GM03348 (cell line): ENCODE measurements at places on chromosomes 11 and 22.

DNA sequence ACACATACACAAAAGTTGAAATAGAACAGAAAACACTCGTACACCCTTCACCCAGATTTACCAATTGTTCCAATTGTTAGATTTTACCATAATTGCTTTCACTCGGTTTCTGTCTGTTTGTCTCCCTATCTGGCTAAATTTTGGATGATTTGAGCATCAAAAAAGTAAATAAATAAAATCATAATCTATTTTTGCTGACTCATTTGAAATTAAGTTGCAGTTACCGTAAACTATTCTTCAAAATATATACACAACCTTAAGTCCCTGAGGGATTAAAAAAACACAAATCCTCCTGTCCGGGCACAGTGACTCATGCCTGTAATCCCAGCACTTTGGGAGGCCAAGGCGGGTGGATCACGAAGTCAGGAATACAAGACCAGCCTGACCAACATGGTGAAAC lies 81.3 kb upstream of the SYT9 start:
- DNase-seq, result no peak

GRCh38 chr11:66976925-66977324 lies 1.8 kb downstream of the C11orf86 start:
- DNase-seq, result no peak

GRCh38 chr11:83257761-83258168 lies 28.4 kb downstream of the CCDC90B start:
- DNase-seq, result peak; percentile 59

GRCh38 chr11:9748361-9748970 lies 84.6 kb downstream of the SWAP70 start:
- DNase-seq, result peak; percentile 84

DNA sequence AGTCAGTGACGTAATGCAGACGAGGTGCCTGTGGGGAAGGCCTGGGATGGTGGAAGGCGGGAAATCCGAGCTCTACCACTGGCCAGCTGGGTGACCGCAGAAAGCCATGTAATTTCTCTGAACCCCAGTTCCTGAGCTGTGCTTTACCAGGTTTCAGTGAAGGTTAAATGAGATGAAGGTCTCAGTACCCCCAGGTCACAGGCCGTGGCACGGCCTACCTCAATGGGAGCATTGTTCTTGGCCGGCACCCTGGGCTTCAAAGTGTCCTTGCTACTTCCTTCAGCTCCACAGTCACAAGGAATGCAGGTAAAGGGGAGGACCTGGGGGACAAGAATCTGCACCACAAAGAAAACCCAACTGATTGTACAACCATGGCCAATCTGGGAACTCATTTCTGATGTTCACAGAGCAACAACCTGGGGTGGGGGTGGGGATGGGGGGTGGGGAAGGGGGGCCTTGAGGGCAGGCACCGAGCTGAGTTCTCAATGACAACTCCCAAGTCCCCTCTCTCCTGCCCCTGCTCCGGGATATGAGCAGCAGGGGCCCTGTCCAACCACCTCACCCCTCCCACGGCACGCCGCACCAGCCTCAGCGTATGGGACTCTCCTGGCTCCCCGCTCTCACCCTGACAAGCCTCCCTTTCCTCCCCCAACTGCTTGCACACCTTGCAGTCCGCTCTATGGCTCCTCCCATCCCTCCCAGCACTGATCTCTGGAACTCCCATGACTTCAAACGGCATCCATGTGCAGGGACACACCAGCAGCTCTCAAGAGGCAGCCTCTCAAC lies 59.1 kb upstream of the ARFGAP3 start:
- DNase-seq, result no peak

DNA sequence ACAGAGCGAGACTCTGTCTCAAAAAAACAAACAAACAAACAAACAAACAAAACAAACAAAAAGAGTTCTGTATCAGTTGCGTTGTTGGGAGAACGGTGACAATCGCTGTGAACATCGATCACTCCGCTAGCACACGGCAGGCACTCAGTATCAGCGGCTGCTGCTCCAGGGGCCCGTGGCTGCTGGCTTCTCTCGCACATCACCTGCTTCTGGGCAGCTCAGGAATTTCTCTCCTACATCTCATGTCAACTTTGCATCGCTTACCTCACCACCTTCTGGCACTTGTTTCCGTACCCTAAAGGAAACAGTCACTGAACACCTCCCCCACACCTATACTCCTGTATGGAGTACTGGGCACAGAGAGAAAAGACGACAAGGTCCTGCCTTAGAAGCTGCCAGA lies 70.3 kb upstream of the WNT7B start:
- DNase-seq, result no peak

DNA sequence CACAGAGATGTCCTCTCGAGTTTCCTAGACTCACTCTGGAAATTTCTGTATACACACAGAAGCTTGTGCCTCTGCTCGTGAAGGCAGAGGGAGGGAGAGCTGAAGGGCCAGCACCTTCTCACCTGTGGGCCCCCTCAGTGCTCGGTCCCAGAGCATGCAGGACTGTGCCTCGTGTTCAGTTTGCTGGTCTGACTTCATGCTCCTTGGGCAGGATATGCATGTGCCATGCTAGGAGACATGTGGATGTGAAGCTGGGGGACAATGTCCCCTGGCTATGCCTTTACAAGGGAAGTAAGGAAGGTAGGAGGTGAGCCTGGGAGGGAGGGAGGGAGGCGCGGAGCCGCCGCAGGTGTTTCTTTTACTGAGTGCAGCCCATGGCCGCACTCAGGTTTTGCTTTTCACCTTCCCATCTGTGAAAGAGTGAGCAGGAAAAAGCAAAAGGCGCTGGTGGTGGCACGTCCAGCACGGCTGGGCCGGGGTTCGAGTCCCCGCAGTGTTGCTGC lies 22.6 kb downstream of the NEAT1 start:
- DNase-seq, result no peak

- DNase-seq, result peak; percentile 24
Observed at GRCh38 chr11:83035070-83035854, 36.4 kb downstream of the RAB30 start.

DNA sequence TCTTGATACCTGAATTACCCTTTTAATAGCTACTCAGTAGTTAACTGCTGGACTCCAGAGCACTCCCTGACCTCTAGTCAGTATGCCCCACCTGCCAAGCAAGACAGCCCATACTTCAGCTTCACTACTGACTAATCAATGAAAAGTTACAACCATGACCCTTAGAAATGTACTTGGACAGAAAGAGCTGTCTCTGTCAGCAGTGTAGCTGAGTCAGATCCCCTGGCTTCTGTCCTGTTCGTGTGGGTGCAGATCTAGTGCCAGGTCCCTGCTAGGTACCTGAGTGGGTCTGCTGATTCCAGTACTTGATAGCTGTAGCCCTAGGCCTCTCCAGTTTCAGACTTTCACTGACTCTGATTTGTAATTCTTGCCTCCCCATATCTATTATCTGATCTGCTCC lies 265.8 kb upstream of the POU2AF2 start:
- DNase-seq, result peak; percentile 13

GRCh38 chr11:5204787-5205186 lies 4.3 kb upstream of the OR51V1 start:
- DNase-seq, result peak; percentile 73
